ENCODE measurements at places on chromosomes 5 and 9.
A peak's percentile ranks its signal among the peaks of the same experiment; 100 is the strongest.

DNA sequence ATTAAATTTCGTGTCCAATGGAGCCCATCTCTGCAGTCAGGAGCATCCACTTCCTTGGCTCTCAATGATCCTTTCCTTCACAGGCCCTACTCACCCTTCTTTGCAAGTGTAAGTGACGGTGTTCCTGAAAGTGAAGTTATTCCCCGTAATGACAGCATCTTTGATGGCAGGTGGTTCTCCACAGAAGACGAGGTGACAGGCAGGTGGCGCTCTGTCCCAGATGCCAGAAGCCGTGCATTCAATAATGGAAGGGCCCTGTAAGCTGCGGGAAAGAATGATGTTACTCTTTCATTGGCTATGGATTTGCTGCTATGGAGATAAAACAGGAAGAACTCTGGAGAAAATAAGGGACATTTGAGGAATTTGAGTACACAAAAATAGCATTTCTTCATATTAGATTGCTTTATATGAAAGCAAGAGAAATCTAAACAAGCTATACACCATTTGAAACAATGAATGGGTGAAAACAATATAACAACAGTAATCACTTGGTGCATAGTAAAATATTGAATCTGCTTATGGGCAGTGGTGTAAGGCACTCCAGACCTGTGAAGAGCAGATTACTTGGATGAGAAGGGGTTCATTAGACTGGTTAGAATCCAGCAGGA lies 89.9 kb upstream of the TXNDC8 start:
- peak; percentile 2 for DNase-seq

- DNase-seq, result peak; percentile 30
Measured at GRCh38 chr9:85522459-85523092, 219.2 kb downstream of the AGTPBP1 start.

DNA sequence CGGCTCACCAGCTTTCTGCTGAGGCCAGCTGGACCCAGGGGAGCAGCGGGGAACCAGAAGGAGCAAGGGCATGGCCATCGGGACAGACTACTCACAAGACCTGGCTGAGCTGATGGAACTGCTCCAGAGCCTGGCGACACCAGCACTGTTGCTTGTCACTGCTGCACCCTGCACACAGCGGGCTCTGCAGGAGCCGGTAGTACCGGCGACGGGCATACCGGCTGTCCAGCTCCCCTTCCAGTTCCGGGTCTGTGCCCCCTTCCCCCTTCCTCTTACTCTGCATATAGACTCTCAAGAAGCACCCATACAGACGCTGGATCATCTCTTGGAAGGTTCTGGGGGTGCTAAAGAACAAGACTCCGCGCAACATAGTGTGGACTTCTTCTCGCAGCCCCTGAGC lies 974 bp downstream of the ANAPC2 start:
- no peak for DNase-seq

DNA sequence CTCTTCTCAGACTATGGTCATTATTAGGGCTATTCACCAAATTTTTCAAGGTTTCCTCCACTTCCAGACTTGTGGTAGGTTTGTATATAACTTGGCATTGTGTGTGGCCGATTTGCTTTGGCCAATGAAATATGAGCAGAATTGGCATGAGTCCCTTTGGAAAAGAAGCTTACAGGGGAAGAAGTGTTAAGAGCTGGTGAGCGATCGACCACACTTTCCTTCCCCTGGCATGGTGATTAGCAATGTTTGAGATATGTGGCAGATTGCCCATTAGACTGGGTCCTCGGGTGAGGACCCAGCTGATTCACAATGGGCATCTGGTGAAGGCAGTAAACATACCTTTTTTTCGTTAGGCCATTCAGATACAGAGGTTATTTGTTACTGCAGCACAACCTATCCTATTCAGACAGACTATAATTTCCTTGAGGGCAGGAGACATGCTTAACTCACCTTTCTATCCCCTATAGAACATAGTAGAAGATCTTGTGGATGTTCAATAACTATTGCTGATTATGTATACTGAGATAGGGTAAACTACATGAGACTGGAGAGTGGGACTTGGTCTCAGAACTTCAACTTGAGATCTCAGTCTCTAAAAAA lies 62.8 kb upstream of the KLF9 start:
- no peak for DNase-seq

DNA sequence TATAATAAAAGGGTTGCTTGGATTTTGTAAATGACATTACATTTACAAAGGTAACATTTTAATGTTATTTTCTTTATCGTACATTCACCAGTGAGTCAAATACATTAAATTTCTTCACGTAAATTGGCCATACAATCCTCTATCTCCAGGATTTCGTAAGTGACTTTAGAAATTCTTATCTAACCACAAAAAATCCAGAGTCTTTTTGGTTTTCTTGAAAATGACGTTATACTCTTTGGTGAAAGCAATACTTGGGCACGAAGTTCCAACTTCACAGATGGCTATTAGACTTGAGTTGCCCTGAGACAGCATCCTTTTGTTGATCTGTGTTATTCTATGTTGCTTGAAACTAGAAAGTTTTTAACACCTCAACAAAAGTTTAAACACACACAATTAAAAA lies 87.4 kb upstream of the CDH10 start:
- DNase-seq, result no peak

GRCh38 chr5:63400079-63400478 lies 562.2 kb downstream of the HTR1A start:
- no peak for DNase-seq

DNA sequence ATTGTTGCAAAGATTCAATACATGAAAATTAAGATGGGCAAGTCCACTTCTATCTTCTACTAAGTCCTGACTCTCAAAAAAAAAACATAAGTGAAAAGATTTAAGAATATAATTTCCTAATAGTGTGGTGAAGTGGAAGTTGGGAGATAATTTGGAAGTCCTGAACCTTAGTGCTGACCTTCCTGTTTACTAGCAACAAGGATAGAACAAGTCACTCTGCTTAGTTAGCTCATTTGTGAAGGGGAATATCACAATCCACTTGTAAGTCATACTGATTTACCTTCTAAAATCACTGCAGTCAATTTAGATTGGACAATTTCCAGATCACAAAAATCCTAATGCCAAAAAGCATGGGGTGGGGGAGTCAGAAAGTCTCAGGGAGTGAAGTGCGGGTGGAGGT lies 43.4 kb upstream of the PCSK5 start:
- DNase-seq, result no peak

DNA sequence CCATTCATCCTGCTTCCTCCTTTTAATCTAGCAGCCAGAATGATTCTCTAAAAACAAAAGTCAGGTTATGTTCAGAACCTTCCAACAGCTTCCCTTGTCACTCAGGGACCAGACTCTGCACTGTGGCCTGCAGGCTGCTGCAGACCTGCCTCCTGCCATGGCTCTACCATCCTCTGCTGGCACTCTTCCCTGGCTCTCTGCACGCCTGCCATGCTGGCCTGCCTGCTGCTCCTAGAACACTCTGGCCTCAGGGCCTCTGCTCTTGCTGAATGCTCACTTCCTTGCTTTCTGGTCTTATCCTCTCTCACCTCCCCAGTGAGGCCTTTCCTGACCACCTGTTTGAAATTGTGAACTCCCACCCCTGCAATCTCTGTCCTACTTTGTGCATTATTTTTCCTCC lies 149.4 kb downstream of the CD180 start:
- DNase-seq, result no peak

GRCh38 chr9:130132746-130133145 lies 39.5 kb upstream of the NCS1 start:
- no peak for DNase-seq

DNA sequence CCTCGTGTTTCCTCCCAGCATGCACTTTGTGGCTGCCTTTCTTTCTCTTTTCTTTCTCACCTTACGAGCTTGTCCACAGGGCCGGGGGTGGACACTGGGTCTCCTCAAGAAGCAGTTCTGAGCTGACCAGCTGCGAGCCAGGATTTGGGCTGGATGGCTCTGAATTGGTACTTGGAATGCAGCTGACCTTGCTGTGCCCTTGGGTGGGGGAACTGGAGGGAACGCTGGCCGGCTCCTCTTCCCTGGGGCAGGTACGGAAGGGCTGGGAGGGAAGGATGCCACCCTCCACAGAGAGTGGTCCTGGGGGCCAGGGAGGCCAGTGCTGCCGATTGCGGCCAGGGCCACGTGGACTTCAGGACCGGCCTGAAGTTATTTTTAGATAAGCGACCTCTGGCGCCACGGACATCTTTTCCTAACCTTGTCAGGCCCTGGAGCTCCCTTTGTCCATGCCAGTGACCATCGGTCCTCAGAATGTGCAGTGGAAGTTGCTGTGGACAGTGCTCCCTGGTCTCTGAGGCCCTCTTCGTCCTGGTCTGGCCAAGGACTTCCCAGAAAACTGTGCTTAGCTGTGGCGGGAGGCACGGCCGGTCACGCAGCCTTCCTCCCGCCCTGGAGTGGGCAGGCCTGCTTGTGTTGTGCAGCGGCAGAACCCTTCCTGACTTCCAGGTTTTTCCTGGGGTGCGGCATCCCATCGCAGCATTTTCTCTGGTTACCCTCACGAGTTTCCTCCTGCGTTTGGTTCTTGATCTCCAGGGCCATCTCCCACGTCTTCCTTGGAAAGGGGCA lies 13.5 kb upstream of the AHRR start:
- no peak for DNase-seq

DNA sequence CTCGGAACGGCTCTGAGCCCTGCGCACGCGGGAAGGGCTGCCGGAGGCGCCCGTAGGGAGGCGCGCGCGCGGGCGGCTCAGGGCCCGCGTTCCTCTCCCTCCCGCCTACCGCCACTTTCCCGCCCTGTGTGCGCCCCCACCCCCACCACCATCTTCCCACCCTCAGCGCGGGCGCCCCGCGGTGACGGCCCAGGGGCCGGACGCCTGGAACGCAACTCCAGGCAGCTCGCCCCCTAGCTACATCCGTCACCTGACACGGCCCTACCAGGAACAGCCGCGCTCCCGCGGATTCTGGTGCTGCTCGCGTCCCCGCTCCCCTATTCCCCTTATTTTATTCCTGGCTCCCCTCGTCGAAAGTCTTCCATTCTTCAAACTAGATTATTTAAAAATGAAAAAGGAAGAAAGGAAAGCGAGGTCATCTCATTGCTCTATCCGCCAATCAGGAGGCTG lies at the start of gene CDKN2B-AS1:
TSS of gene CDKN2B-AS1 (plus strand) at position 236 of the 450 bp plus-strand sequence.
- DNase-seq, result peak; percentile 87

- no peak for DNase-seq
Measured at GRCh38 chr5:72300590-72301339, 19.3 kb downstream of the MRPS27 start.

GRCh38 chr5:172606156-172606785 lies 34.8 kb upstream of the NEURL1B start:
- DNase-seq, result no peak

DNA sequence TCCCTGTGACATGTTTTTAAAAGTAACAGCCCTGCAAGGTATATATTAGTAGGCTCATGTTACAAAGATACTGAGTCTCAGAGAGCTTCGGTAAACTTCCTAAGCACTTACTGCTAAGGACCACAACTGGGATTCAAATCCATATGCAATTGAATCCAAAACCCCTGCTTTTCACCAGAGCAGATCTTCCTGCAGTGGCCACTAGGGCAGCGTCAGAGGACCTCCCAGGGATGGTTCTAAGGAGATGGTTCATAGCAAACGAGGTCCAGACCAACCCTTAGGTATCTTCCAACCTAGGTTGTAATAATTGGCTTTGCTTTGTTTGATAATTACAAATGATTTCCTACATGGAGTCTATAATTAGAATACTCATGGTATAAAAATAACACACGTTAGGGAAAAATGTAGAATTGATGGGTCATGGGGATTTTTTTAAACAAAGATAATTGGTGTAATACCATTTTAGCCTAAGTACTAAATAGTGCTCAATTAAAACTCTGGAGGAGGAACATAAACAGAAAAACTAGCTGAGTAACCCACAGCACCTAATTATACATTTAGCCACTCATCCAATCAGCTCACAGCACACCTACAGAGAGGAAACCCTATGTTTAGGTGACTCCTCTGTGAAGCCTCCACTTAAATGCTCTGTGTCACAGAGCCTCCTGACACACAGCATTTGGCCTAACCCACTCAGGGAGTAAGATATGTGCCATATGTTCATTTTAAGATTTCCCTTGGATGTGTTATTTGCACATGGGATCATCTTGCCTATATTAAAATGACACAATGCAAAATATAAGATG lies 10.0 kb upstream of the CAST start:
- DNase-seq, result no peak

DNA sequence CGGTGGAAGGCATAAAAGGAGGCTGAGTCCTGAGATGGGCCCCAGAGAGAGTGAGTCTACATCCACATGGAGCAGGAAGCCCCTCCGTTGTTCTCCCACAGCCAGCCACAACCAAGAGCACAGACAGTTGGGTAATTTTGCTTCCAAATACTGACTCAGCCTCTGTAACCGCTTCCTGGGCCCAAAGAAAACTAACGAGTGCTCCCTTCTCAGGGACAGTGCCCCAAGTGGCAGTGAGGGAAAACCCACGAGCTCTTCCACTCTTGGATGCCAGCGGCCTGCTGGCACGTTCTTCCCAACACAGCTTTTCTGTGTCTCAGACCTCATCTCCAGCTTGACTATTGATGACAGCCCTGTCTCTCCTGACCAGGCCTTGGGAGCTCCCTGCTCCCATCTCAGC lies 207.6 kb downstream of the FSTL4 start:
- no peak for DNase-seq

- DNase-seq, result no peak
Measured at GRCh38 chr5:168978015-168978414, 322.9 kb downstream of the SLIT3 start.

DNA sequence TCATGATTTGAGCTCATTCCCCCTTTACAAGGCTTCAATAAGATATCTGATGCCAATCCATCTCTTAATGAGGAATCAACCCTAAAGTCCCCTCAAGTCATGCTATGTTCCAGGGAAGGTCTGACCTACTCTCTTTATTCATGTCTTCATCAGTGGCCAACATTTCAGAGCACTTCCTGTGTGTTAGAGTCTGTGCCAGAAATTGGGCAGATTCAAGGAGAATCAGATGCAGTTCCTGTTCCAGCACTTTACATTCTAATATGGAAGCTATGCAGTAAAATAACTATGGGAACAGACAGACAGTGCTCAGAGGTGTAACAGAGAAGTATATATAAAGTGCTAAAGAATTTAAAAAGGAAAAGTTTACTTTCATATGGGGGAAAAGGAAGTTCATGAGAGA lies 193.4 kb upstream of the NR4A3 start:
- no peak for DNase-seq

DNA sequence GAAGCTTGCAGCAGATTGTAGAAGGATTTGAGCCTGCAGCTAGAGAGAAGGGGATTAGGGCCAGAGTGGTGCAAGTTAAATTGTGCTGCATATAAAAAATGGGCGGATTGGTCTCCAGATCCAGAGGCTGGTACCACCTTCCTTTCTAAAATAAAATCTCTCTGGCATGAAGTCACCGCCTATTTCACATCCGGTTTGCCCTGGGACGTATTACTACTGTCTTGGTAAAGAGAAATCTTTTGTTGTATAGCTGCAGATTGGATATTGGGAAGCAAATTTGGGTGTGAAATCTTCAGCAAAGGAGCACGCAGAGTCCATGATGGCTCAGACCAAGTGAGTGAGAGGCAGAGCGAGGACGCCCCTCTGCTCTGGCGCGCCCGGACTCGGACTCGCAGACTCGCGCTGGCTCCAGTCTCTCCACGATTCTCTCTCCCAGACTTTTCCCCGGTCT lies at the start of gene GABRA1:
TSS of gene GABRA1 (plus strand) at position 180 of the 451 bp plus-strand sequence. CDS start 2,691 bp downstream, outside the sequence.
- no peak for DNase-seq

- no peak for DNase-seq
Measured at GRCh38 chr9:36074870-36075532, 38.3 kb downstream of the RECK start.

All from GM06990 (cell line).